EL (cell line): ENCODE measurements at places on chromosomes 5 and 9.
A peak's percentile ranks its signal among the peaks of the same experiment; 100 is the strongest.

DNA sequence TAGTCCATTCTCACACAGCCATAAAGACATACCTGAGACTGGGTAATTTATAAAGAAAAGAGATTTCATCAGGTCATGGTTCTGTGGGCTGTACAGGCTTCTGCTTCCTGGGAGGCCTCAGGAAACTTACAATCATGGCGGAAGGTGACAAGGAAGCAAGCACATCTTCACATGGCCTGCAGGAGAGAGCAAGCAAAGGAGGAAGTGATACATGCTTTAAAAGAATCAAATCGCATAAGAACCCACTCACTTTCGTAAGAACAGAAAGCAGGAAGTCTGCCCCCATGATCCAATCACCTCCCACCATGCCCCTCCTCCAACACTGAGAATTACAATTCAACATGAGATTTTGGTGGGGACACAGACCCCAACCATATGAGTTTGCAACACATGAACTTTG, 5.1 kb upstream of the FBXO38 start:
- no peak for DNase-seq

- peak; percentile 14 for DNase-seq
Observed at GRCh38 chr5:94691949-94692348, 73.5 kb downstream of the SLF1 start.

GRCh38 chr9:19640014-19640413, 148.8 kb downstream of the SLC24A2 start:
- no peak for DNase-seq

DNA sequence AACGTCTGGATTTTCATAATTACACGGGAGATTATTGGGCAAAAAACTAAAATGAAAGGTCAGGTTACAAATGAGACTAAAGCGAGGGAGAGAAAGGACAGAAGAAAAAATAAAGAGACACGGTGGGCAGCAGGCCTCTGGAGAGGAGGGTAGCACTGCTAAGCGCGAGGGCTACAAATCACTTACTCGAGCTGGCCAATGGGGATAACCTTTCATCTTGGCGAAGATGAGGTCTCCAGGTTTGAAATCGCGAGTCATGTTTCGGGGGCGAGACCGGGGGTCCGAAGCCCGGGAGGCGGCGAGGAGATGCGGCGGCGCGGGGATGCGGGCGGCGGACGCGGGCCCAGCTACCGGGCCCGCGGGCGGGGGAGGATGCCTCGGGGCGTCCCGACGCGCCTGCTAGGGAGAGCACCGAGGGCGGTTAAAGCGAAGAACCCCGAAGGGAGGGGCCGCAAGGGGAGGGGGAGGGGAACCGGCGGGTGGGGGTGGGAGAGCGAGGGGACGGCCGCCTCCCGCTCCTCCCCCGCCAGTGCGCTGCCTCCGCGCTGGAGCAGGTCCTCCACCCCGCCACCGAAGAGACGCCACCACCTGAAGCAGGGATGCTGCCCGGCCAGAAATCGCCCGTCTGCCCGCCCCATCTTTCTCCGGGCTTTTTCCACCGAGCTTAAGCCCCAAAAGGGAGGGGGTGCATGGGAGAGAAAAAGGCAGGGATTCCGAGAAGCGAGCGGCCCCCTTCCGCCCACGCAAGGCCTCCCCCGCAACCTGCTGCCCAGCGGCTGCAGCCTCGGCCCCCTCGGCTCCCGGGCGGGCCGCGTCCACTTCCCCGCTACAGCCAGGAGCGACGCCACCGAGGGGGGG, 610 bp downstream of the PSIP1 start:
- DNase-seq, result peak; percentile 31

DNA sequence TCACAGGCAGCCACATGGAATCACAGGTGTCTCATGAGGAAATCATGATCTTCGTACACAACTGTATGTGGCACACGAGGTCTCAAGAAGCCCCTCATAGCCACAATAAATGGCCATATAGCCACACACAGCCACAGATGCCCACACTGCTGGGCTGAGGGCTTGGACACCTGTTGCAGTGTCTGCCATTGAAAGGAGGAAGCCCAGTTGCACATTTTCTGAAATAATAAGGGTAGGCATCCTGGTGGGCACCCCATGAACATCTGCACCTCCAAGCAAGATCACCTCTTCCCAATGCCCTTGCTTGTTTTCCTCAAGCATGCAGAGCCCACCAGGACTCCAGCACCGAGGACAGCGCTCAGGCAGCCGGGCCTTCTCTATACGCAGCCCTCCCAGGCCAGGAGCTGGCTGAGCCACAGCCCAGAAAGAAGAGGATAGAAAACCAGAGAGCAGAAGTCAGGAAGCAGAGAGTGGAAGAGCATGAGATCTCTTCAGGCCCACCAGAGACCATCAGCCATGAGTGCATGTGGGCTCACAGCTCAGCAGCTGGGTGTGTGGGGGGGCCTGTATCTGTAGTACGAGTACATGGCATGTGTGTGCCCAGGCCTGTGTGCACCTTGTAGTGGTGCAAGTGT, 1.0 kb upstream of the ACSL6 start:
- DNase-seq, result peak; percentile 45

GRCh38 chr5:3304346-3304745, 291.3 kb upstream of the IRX1 start:
- no peak for DNase-seq

GRCh38 chr5:149781612-149782011, 51.5 kb downstream of the PPARGC1B start:
- DNase-seq, result no peak
